Skeletal muscle cell (primary cell): ENCODE measurements at places on chromosomes 6 and 20.
A peak's percentile ranks its signal among the peaks of the same experiment; 100 is the strongest.

- no peak for DNase-seq
Measured at GRCh38 chr20:62676976-62677375, 31.7 kb upstream of the NTSR1 start.

- DNase-seq = peak; percentile 17
Measured at GRCh38 chr20:9417665-9418064, 96.7 kb upstream of the LAMP5 start.

DNA sequence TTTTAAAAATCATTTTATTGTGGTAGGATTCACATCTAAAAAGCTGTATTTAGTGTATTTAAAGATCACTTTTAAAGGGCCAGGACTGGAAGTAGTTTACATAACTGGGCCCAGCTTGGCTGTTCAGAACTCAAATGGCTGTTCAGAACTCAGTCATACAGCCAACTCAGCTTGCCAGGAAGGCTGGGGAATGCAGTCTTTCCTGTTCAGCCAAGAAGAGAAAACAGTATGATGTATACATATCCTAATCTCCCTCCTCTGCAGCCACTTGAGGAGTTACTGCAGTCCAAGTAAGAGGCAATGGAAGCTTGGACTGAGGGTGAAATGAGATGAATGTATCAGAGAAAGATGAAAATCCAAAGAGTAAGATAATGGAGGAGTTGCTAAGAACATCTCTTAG is 24.6 kb downstream of the DSTN start:
- no peak for DNase-seq

GRCh38 chr6:110064744-110065524 is 86.8 kb downstream of the GPR6 start:
- no peak for DNase-seq

GRCh38 chr6:92459606-92460005 is 959.8 kb downstream of the EPHA7 start:
- DNase-seq = no peak

- DNase-seq = no peak
Measured at GRCh38 chr6:147947521-147947920, 395.1 kb upstream of the SASH1 start.

GRCh38 chr20:24309596-24309995 is 159.8 kb upstream of the SYNDIG1 start:
- no peak for DNase-seq

DNA sequence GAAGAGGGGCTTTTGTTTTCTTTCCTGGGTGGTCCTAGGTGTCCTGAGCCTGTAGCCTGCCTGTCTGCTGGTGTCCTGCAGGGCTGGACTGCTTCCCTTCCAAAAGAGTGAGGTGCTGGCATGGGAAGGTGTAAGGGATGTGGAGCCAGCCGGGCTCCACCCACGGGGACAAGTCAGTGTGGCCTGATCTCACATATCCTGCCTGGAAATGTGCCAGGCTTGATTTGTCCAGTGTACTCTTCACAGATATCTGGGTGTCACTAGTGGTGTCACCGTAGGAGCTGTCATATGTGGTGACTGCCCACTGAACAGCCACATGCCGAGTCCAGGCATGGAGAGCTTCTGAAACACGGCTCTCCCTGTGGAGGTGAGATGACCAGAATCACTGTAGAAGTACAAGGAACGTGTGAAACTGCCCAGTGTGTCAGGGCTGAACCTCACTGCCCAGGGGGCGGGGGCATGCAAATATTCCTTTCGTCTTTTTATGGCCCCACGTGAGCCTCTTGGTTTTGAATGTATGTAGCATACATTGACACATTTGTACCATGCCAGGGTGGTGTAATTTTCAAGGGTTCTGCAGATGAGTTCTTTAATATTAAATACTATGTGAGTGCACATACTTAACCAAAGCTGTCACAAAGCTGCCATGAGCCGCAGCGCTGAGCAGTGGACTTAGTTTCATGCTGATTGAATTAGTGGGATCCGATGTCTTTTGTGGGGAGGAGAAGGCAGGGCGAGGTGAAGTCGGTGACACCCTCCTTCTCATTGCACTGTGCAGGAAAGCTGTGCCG is 55.8 kb downstream of the CDH4 start:
- DNase-seq = no peak

DNA sequence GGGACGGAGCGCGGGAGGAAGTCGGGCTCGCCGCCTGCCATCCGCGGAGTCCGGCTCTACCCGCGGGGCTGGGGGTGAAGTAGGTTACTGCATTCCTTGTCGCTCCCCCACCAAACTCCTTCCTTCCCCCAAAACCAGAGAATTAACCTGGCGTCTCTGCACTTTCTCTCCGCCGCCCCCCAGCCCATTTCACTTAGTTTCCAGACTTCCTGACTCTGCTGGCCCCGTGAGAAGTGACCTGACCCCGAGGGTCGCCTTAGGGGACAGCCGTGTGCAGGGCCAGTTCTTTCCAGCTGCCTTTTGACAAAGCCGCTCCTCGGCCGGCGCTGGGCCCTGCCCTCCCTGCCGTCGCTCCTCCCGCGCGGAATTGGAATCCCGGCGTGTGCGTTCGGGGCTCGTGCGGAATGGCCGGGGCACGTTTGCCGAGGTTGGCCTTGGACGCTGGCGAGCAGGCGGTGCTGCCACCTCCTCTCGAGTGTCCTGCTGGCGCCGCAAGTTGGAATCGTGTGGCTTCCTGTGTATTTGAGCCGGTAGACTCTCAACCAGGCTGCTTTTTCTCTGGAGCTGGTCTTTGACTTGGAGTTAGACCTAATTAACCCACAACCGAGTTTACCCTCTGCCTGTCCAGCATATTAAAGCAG is 650 bp downstream of the DCBLD1 start:
- DNase-seq = no peak

GRCh38 chr20:4989570-4989969 is 11.7 kb downstream of the SLC23A2 start:
- no peak for DNase-seq

DNA sequence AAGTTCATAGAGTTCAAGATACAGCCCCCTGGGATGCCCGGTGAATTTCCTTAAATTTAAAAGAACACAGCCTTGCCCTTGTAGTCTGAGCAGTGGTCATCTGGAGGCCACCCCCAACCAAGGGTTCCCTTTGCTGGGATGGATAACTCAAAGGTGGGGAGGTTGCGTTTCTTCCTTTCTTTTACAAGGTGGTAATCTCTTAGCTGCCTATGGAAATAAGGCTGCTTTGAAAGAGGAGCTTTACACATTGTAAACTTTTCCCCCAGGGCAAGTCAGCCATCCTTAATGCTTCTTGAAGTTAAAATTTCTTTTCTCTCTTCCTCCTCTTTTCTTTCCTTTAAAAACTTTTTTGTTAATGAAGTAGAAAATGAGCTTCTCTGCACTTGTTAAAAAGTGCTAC is 71.2 kb upstream of the PRDM1 start:
- no peak for DNase-seq

DNA sequence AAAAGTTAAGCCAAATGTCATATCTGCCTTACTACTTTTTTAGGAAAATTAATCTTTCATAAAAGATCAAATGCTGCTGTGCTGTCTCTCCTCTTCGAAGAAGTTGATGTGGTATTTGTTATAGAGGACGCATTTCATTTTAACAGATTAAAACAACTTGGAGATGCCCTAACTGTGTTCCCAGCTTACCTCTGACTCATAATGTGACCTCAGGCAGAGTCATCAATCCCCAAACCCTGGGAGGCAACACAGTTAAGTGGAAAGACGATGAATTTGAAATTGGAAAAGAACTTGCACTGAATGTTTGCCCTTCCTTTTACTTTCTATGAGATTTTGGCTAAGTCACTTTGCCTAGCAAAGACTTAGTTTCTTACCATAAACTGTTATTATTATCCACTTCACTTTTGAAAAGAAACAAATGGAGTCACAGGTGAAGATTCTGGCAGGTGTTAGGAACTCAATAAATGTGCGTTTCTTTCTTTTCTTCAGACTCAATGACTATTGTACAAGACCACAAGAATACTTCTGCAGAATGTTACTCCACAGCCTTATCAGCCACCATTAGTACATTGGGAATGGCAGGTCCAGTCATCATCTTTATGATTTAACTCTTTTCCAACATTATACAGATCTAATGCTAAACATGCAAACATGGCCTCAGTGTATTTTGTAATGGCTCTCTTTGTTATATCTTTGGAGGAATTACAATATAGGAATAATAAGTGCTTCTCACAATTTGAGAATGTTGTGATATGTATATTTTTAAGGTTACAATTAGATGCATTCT is 102.6 kb downstream of the COL21A1 start:
- DNase-seq = peak; percentile 69

- DNase-seq = no peak
Measured at GRCh38 chr6:11784341-11784740, 5.7 kb upstream of the ADTRP start.

- no peak for DNase-seq
Measured at GRCh38 chr20:56222945-56223344, 25.6 kb upstream of the MC3R start.

DNA sequence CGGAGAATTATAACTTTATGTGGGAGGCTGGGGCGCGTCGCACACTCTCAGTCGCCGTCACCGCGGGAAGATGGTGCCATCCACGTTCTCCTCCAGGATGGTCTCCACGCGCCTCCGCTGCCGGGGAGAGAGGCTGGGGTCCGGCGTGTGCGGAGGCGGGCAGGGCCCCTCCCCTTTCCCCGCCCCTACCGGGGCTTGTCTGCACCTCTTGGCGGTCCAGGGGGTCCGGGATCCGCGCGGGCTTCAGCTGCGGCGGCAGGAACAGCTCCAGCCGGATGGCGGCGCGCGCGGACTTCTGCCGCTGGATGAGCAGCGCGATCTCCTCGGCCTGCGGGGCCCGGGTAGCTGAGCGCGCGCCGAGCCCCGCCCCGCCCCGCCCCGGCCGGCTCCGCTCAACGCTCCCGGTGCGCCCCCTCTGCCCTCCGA is 807 bp downstream of the LKAAEAR1 start:
- DNase-seq = peak; percentile 21

DNA sequence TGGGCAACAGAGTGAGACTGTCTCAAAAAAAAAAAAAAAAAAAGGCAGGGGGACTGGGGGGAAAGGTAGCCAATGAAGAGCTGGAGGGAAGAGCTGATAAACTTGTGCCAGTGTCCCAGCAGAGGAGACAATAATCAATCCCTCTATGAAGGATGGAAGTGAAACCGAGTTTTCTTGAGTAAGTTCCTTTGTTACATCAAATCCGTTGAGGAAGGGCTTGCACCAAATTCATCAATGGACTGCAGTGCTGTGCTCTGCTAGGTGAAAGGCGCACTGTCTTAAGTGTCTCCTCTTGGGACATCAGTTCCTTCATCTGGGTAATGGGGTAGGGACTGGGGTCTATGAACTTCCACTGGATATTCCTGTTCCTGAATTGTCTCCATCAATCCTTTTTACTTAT is 3.0 kb upstream of the CRIP3 start:
- no peak for DNase-seq

- DNase-seq = no peak
Measured at GRCh38 chr6:167934426-167934864, 63.0 kb upstream of the KIF25 start.

GRCh38 chr6:62357835-62358234 is 71.8 kb upstream of the KHDRBS2 start:
- DNase-seq = no peak

DNA sequence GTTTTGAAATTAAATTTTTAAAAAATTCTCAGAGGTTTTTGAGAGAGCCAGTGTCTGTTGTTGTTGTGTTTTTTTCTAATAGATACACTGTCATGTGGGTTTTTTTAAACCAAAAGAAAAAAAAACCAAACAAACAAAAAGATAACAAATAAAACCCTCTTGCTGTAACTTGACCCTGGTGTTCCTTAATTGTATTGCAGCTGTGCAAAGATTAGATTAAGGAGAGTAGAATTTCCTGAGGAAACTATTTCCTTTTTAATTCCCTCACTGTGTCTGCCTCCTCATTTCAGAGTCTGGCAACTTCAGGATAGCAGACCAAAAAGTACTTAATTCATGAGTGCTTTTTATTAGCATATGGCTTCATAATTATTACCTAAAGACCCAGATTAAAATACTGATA is 281.9 kb downstream of the EPM2A start:
- DNase-seq = no peak

DNA sequence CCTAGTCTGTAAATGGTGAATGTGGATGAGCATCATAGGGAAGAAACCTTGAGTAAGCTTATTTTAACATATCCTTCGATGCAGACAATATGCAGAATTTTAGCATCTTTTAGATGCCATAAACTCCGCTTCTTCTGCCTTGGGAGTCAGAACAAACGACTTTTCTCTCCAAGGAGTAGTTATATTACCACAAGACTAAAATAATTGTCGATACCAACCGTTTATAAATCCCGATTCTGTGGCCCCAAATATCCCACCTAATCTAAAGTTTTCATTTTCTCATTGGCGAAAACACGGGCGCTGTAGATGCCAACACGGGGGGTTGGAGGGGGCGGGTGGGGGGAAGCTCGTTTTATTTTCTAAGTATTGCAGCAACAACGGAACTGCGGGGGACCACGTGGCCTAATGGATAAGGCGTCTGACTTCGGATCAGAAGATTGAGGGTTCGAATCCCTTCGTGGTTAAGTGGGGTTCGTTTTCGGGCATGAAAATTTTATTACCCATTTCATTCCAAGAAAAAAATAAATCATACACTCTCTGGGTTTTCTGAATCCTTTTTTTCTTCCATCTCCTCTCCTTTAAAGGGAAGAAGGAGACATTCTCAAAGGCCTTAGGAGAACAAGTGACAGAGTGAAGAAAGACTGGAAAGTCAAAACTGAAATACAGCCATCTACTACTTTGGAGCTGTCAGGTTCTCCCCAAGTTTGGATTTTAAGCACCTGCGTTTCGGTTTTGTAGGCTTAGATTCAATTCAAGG is 65.5 kb upstream of the BTN3A2 start:
- DNase-seq = no peak

DNA sequence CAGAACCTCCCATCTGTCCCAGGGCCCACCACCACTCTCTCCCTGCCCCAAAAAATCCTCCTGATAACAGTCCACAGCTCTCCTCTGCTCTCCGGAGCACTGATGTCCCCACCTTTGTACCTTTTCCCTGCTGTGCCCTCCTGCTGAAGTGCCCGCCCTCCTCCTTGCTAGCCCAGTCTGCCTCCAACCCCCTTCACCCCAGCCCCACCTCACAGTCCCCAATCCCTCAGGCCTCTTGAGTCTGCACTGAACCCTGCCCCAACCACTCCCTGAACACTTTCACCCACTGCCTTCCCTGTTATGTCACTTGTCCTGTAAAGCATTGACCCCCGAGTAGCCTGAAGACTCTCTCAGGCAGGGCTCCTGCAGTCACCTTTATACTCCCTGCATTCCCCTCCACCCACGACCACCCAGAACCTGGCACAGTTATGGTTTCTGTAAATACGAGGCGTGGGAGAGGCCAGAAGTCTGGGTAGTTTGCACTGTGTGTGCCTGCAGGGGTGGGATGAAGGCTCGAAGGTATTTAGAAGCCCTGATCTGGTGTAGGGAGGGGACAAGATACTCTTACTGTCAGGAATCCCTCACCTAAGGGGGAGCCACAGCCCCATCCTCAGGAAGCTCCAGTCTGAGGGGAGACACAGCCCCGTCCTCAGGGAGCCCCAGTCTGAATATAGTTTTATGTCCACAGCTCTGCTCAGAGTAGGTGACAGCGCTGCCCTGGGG is 5.4 kb downstream of the GLP1R start:
- DNase-seq = no peak
